Thoracic aorta (tissue), 2 donors: ENCODE measurements at places on chromosomes 2 and 18. TPM values are rescaled to one million over a fixed set of nuclear protein-coding genes. Genes with fewer than 3 reads are reported as not detected.

- no peak for DNase-seq
- no peaks in the 10 kb centered on the region for H3K36me3 ChIP-seq
- peaks cover 12% of the 10 kb centered on the region for H3K4me1 ChIP-seq
- H3K4me3 ChIP-seq, result no peak overlapping the region
Measured at GRCh38 chr2:167860082-167860481, 387.3 kb downstream of the STK39 start.

- H3K4me3 ChIP-seq, result no peak overlapping the region
- DNase-seq, result no peak
- no peaks in the 10 kb centered on the region for H3K27me3 ChIP-seq
- no peaks in the 10 kb centered on the region for H3K36me3 ChIP-seq
- H3K27ac ChIP-seq, result no peak overlapping the region
Measured at GRCh38 chr18:62987859-62988258, 272.5 kb downstream of the PHLPP1 start.

The TMEM185B gene
- 24.0 TPM for total RNA-seq

- no peaks in the 10 kb centered on the region for H3K27me3 ChIP-seq
- no peak overlapping the region for H3K27ac ChIP-seq
- DNase-seq, result no peak
- no peak overlapping the region for H3K4me3 ChIP-seq
Measured at GRCh38 chr18:13622751-13623150, 103.6 kb downstream of the FAM210A start.

GRCh38 chr2:174717273-174717672, 47.0 kb downstream of the CHRNA1 start:
- no peak for DNase-seq
- H3K27me3 ChIP-seq, result no peaks in the 10 kb centered on the region
- no peaks in the 10 kb centered on the region for H3K36me3 ChIP-seq
- no peaks in the 10 kb centered on the region for H3K4me1 ChIP-seq

DNA sequence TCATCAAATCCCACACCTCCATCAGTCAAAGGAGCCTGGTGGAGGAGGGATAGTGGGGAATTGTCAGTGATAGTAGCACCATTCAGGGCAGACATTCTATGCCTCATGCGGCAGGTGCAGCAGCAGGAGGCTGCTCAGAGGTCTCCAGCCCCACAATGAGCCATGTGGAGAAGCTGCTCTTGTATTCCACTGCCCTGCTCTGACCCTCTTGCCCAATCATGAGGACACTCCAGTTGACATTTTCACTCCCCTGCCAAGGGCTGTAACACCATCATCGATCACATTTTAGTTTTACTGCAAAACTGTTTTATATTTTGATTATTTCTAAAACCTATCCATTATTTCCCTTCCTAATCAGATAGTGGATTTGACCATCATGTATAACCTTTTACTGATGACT, 487.6 kb upstream of the KLHL29 start:
- no peak overlapping the region for H3K4me3 ChIP-seq
- no peak overlapping the region for H3K27ac ChIP-seq
- H3K4me1 ChIP-seq, result no peaks in the 10 kb centered on the region
- no peaks in the 10 kb centered on the region for H3K36me3 ChIP-seq
- H3K27me3 ChIP-seq, result no peaks in the 10 kb centered on the region

- H3K27me3 ChIP-seq, result no peaks in the 10 kb centered on the region
- no peaks in the 10 kb centered on the region for H3K36me3 ChIP-seq
- no peaks in the 10 kb centered on the region for H3K4me1 ChIP-seq
- DNase-seq, result no peak
- H3K4me3 ChIP-seq, result no peak overlapping the region
- no peak overlapping the region for H3K27ac ChIP-seq
Measured at GRCh38 chr2:85457043-85457442, 38.5 kb downstream of the SH2D6 start.

DNA sequence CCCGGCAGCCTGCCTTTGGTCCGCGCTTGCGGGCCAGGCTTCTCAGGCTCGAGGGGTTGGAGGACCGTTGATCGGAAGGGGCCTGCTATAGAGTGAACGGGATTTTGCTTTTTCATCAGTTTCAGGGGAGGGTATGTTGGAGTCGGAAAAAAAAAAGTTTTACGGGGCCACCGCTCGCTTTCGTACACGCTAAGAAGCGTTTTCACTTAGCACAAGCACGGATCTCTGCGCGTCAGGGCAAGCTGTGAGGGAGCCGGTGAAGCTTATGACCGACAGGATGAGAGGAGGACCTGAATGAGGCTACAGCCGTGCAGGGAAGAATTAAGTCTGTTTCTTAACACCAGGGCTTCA, 443 bp downstream of the CPSF3 start:
- peak overlapping the region; percentile 86 for H3K27ac ChIP-seq
- H3K36me3 ChIP-seq, result no peaks in the 10 kb centered on the region
- H3K4me3 ChIP-seq, result peak overlapping the region; percentile 78
- no peaks in the 10 kb centered on the region for H3K27me3 ChIP-seq
- peaks cover 9% of the 10 kb centered on the region for H3K4me1 ChIP-seq
- DNase-seq, result no peak

The RTP5 gene
- not detected for total RNA-seq

DNA sequence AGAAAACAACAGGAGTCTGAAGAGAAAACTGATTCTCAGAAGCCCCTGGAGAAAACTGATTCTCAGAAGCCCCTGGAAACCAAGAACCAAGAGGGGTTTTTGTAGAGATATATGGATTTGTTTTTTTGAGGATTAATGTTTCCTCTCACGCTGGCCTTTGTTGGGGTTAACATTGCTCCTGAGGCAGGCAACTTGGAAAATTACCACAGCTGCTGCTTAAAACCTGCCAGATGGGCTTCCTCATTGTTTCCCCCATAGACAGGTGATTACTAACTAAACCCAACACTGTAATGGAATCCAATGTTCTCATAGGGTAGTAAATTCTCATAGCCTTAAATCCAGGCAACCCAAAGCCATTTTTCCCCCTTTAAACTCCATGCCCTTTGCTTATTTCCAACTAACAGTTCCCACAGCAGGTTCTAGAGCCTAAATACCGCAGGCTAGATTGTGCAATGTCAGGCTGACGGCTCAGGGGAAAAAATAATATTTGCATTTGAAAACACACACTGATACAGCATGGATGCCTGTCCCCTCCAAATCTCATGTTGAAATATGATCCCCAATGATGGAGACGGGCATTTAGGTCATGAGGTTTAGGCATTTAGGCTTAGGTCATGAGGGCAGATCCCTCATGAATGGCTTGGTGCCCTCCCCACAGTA, 272.3 kb upstream of the PKDCC start:
- no peak for DNase-seq
- no peaks in the 10 kb centered on the region for H3K4me1 ChIP-seq
- H3K36me3 ChIP-seq, result no peaks in the 10 kb centered on the region
- no peak overlapping the region for H3K4me3 ChIP-seq

The UGT1A5 gene
- not detected for total RNA-seq

GRCh38 chr2:132412021-132412420, 4.6 kb upstream of the GPR39 start:
- H3K4me3 ChIP-seq, result no peak overlapping the region
- no peaks in the 10 kb centered on the region for H3K36me3 ChIP-seq
- H3K27ac ChIP-seq, result no peak overlapping the region
- H3K4me1 ChIP-seq, result peaks cover 6% of the 10 kb centered on the region

The MAPK4 gene
- 4.0 TPM for total RNA-seq

The ZNF236 gene
- 22.5 TPM for total RNA-seq

The GAL3ST2 gene
- total RNA-seq, result 2.2 TPM

The INPP5D gene
- total RNA-seq, result 49.7 TPM

GRCh38 chr18:34322365-34323289, 97.9 kb upstream of the NOL4 start:
- no peak for DNase-seq
- H3K27ac ChIP-seq, result no peak overlapping the region
- no peaks in the 10 kb centered on the region for H3K36me3 ChIP-seq
- H3K4me1 ChIP-seq, result peaks cover 6% of the 10 kb centered on the region

The EN1 gene
- total RNA-seq, result not detected
